ENCODE measurements at places on chromosomes 6 and 20. TPM values are rescaled to one million over a fixed set of nuclear protein-coding genes. Genes with fewer than 3 reads are reported as not detected.

DNA sequence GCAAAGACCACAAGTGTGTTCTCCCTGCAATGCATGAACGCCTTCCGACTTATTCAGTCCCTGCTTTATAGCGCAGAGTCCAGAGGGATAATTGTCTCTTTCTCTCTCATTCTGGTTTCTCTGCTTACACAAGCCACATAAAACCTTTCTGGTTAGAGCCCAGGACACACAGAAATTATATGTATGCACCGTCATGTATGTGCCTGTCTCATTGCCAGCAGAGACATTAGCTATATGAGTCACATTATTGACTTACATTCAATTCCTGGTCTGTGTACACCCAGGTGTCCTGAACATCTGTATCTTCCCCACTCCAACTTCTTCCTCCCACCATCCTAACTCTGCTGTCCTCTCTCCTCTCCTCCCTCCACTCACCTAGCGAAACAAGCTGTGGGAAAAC lies 44.0 kb downstream of the LRFN2 start:
- DNase-seq = no peak

- no peak for DNase-seq
These were observed 78.7 kb downstream of the CDH22 start for GRCh38 chr20:46229478-46230105.

PRR18 gene
- 0.11 TPM for total RNA-seq

SMLR1 gene
- not detected for total RNA-seq

Data from H7 (cell line).